ENCODE measurements at places on chromosomes 7 and 10.

- no peak for DNase-seq
These were observed 7.5 kb downstream of the SFXN2 start for GRCh38 chr10:102721954-102722353.

- DNase-seq, result no peak
These were observed 65.2 kb upstream of the CHST15 start for GRCh38 chr10:124158592-124158991.

DNA sequence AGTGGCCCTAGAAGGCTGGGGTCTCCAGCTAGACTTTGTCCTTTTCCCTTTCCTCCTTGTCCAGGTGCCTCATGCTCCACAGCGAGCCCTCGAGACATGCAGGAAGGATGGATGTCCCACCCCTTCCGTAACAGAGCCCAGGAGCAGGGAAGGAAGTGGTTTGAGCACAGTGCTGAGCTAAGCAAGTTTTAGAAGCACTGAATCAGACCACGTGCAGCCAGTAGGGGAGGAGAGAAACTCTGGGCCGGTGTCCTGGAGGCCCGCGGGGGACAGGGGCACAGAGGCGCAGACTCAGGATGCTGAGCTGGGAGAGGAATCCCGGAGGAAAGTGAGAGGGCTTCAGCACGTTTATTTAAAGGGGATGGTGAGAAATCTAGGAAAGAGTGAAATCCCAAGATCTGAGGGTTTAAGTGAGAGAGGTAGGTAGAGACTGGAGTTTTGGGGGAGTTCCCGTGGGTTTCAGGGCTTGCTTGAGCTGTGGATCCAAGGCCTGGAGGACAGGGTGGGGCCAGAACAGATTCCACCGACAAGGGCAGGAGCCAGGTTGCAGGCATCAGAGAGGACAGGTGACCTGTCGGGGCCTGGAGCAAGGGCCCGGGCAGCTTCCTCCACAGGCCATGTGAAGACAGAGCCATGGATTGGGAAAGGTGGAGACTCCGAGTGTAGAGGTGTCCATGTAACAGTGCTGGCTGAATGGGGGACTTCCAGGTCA is 4.4 kb upstream of the IRF5 start:
- DNase-seq, result peak; percentile 60

GRCh38 chr10:61760943-61761824 is 98.5 kb downstream of the CABCOCO1 start:
- no peak for DNase-seq

GRCh38 chr7:152871005-152871677 is 111.6 kb downstream of the ACTR3B start:
- no peak for DNase-seq

DNA sequence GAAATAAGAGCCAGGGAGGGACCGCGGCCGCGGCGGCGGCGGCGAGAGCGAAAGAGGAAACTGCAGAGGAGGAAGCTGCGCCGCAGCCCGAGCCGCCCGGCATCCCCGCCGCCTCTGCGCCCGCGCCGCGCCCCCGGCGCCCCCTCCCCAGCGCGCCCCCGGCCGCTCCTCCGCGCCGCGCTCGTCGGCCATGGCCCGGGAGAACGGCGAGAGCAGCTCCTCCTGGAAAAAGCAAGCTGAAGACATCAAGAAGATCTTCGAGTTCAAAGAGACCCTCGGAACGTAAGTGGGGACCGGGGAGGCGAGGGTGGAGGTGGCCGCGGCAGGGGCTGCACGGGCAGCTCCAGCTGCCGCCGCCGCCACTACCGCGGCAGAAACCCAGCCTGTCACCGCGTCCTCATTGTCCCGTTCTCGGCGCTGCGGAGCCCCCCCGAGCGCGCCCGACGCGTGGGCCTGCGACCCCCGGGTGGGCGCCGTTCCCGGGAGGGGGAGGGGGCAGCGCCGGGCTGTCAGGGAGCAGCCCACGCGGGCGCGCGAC is 351 bp downstream of the CAMK1D start:
- no peak for DNase-seq

Measured in bone marrow (tissue), 2 donors.